CD4-positive, alpha-beta T cell (primary cell): ENCODE measurements at places on chromosomes 2 and 18. TPM values are rescaled to one million over a fixed set of nuclear protein-coding genes. Genes with fewer than 3 reads are reported as not detected.

GRCh38 chr18:55539240-55539639 is 48.8 kb downstream of the TCF4 start:
- H3K27me3 ChIP-seq, result no peaks in the 10 kb centered on the region
- no peaks in the 10 kb centered on the region for H3K36me3 ChIP-seq
- no peak for DNase-seq
- no peak overlapping the region for H3K4me3 ChIP-seq
- H3K27ac ChIP-seq, result no peak overlapping the region
- H3K4me1 ChIP-seq, result no peaks in the 10 kb centered on the region

GRCh38 chr18:7846335-7846734 is 279.2 kb downstream of the PTPRM start:
- no peak for DNase-seq
- no peaks in the 10 kb centered on the region for H3K4me1 ChIP-seq
- no peaks in the 10 kb centered on the region for H3K36me3 ChIP-seq

DNA sequence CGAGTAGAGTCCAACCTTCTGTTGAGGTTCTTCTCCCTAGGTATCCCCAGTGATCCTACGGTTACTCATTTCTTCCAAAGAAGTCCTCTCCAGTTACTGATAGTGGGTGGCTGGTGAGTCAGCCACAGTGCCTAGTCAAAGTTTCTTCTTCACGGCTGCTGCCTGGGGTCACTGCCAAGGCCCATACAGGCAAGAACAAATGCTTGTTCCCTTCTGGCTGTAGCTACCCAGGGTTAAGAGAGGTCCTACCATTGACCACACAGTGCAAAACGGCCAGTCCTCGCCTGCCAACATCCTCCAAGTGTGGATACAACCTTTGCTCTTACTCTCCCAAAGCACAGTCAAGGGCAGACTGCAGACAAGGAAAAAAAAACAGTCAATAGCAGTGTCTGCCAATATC is 2.9 kb upstream of the PTPN4 start:
- no peaks in the 10 kb centered on the region for H3K36me3 ChIP-seq
- H3K27ac ChIP-seq, result no peak overlapping the region
- peaks cover 9% of the 10 kb centered on the region for H3K4me1 ChIP-seq
- no peaks in the 10 kb centered on the region for H3K27me3 ChIP-seq
- H3K4me3 ChIP-seq, result no peak overlapping the region
- no peak for DNase-seq

The RNF125 gene
- 112 TPM for total RNA-seq

DNA sequence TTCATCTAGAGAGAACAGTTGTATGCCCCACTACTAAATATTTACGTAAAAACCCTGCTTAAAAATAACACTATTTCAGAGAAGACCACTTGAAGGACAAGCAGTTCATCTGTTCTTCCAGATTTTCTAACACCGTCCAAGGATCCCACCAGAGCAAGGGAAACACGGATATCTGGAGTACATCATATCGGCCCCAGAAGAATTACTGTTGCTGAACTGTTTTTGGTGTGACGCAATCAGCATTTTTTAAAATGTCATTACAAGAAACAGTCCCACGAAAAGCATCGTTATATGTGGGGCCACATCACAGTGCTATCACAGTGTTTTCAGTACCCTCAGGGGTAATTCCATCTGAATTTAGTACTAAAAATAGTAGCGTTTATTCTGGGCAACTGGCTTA is 134.5 kb upstream of the PKDCC start:
- no peak for DNase-seq
- no peak overlapping the region for H3K4me3 ChIP-seq
- peaks cover 4% of the 10 kb centered on the region for H3K27me3 ChIP-seq
- no peaks in the 10 kb centered on the region for H3K4me1 ChIP-seq

- peaks cover 15% of the 10 kb centered on the region for H3K4me1 ChIP-seq
- H3K27ac ChIP-seq, result no peak overlapping the region
- H3K27me3 ChIP-seq, result peaks cover 37% of the 10 kb centered on the region
- no peaks in the 10 kb centered on the region for H3K36me3 ChIP-seq
- no peak for DNase-seq
- H3K4me3 ChIP-seq, result peak overlapping the region; percentile 65
Measured at GRCh38 chr2:206275312-206276055, 1.0 kb downstream of the ZDBF2 start.

The SPRED2 gene
- total RNA-seq, result 2.8 TPM

The RGPD8 gene
- total RNA-seq, result 61.1 TPM

GRCh38 chr18:64639536-64639935 is 490.6 kb upstream of the LINC00305 start:
- H3K36me3 ChIP-seq, result no peaks in the 10 kb centered on the region
- no peak overlapping the region for H3K27ac ChIP-seq
- no peaks in the 10 kb centered on the region for H3K4me1 ChIP-seq
- no peaks in the 10 kb centered on the region for H3K27me3 ChIP-seq
- no peak overlapping the region for H3K4me3 ChIP-seq
- no peak for DNase-seq

The STARD6 gene
- total RNA-seq, result not detected

- no peak overlapping the region for H3K4me3 ChIP-seq
- peak; percentile 57 for DNase-seq
- H3K36me3 ChIP-seq, result peaks cover 50% of the 10 kb centered on the region
- no peaks in the 10 kb centered on the region for H3K27me3 ChIP-seq
Measured at GRCh38 chr18:681985-682384, 24.5 kb downstream of the TYMS start.

GRCh38 chr2:19392191-19392590 is 33.8 kb upstream of the OSR1 start:
- DNase-seq, result no peak
- no peak overlapping the region for H3K4me3 ChIP-seq
- no peaks in the 10 kb centered on the region for H3K36me3 ChIP-seq
- peaks cover 12% of the 10 kb centered on the region for H3K27me3 ChIP-seq
- H3K4me1 ChIP-seq, result no peaks in the 10 kb centered on the region
